ENCODE measurements at places on chromosomes 1 and 21.

GRCh38 chr1:117591252-117591651 is 14.6 kb upstream of the TENT5C start:
- DNase-seq = no peak

- DNase-seq = no peak
Measured at GRCh38 chr1:42680921-42681683, 1.1 kb upstream of the YBX1 start.

DNA sequence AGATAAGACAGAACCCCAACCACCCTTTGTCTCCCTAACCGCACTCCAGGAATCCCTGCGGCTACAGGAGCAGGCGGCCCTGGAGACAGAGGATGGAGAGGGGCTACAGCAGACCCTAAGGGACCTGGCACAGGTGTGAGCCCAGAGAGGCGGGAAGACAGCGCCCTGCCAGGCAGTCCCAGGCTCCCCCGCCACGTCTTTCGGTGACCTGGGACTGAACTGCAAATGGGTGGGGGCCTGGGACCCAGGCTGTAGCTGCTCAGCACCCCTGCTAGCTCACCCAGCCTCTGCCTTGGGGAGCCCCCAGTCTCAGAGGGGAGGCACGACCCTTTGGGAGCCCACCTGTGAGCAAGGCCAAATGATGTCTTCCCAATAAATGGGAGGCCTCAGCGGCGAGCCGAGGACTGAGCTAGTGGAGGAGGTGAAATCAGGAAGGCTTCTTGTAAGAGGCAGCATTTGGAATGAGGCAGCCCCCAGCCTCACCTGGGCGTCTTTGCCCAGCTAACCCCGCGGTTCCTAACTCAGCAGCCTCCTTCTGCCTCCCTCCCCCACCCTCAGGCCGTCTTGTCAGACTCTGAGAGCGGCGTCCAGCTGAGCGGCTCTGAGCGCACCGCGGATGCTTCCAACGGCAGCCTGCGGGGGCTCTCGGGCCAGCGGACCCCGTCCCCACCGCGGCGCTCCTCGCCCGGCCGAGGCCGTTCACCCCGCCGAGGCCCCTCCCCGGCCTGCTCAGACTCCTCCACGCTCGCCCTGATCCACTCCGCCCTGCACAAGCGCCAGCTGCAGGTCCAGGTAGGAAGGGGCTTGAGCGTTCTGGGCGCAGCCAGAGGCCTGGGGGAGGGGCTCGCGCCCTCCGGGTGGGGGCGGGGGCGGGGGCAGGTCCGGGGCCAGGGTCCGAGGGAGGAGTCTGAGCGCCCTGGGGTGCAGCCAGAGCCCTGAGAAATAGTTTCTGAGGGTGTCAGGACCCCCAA is 16.9 kb downstream of the CROCC start:
- DNase-seq = no peak

DNA sequence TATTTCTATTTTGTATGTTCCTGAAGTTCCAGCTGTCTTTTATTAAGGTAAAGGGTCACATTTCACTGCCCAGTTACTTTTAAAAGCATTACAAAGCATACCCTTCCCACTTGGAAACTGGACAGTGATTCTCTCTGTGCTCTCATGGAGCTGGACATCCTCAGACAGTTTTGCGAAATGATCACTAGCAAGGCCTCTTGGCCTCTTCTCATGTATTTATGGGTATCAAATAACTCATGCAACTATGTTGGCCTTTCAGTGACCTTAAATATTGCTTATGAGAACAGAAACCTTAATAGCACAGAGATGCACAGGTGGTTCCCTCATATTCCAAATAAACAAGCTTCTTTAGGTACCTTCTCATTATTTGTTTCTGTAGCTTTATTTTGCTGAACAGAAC is 7.9 kb upstream of the AMPD1 start:
- DNase-seq = no peak

DNA sequence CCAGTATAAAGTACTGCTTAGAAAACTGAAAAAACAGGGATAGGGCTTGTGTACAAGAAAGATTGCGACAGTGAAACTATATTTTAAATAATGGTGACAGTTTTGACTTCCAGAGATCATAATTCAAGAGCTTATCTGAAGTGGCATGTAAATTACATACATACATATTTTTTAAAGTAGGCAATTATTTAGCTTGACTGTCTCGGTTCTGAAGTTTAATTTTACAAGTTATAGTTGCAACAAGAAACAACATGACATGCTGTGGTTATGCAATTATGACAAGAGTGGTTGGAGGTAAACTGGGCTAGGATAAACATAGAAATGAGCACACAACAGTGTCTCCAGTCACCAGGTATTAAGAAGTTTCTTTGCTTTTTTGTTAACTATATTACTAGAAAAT is 4.1 kb downstream of the C1orf21 start:
- no peak for DNase-seq

DNA sequence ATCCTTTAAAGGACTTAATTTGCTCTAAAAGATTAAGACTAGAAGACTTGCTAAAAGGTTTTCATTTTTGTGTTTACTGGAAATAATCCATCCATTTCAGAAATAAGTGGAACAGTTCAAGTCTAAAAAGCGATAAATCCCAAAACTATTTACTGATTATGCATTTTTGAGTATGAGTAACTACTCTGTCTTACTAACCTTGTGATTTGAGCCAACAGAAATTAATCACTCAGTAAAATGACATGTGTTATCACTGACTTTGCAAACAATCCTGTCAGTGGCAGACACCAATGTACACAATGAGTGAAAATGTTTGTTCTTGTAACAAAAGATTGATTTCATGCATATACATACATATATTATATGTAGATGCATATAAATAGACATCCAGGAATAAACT is 218.0 kb downstream of the DENND1B start:
- no peak for DNase-seq

- DNase-seq = no peak
Measured at GRCh38 chr1:88433556-88433955, 250.5 kb upstream of the PKN2 start.

DNA sequence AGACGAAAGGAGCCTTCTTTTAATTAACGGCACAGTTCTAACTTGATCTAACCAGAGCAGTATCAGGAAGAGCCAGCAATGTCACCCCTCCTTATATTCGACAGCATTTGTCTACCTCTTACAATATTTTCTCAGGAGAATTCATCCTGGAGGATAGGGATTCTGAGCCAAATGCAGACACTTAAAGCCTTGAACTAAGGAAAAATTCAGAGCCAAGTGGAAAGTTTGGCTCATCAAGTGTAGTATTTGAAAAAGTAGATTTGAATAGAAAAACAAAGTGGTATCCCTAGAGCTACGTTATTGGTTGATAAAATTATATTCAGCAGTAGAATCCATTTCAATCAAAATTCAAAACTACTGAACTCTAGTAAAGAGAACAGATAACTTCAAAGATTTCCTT is 732.0 kb upstream of the ADGRL2 start:
- DNase-seq = no peak
